NCI-H1092 (cell line): ENCODE measurements at places on chromosomes 7 and 10.

DNA sequence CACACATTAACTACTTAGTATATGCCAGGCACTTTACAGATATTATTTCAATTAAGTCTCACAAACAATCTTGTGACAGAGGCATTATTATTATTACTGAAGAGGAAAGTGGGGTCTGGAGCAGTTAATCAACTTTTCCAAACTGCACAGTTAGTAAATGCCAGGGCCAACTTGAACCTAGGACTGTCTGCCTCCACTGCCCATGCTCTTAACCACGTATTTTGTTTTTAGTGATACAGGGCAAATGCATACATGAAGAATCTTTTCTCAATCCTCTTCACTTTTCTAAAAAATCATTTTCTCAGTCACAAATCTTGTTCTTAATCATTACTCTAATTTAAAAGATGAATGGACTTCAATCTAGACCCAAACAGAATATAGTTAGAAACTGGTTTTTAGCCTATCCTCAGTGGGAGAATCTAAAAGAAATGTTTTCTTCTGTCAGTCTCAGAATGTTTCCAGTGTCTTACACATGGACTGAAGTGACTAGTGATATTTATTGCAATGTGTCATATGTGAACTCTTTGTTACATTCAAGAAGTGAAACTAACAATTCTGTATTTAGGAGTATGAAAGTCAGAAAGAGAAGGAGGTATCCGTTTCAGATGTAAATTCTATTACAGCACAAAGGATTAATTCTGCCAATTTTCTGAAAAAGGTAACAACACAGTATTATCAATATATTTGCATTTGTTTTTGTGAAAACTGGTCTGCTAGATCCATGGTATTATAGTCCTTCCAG lies 55.5 kb upstream of the CCNJ start:
- no peak for DNase-seq

DNA sequence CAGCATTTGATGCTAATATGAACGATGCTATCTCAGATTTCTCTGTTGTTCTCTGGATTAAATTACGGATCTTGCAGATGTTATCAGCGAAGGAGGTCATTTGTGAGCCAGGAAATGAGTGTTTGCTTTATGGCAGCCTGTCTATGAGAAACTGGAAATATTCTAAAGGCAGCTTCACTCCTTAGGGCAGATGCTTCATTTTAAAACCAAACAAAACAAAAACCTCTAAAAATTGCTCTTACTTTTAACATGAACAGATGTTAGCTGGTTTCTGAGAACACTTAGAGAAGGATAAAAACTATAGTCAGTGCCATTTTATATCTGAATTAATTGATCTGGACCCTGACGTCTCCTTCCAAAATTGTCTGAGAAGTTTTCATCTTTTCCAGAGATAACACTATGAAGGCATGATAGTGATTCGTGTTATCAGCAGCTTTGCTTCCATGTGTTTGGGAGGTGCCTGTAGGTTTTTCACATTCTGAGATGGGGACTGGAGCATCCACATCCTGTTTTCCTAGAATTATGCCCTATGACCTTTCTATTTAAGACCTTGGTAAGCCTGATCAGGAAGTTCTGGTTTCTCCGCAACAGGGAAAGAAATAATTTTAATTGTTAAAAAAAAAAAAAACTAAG lies 53.1 kb downstream of the CPED1 start:
- peak; percentile 14 for DNase-seq

DNA sequence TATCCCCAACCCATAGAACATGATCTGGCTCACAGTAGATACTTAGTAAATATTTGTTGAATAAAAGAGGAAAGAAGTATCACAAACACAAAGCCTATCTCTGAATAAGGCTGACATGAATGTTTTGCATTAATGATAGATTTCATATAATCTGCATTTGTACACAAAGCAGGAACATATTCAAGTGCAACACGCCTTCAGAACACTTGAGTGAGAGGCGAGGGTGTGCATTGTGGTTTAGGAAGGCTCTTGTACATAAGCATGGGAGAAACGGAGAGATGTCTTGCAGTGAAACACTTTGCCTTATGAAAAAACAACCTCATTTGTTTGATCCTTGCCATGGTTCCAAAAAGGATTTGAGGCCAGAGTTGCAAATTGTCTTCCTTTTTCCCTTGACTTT lies 14.1 kb upstream of the SFMBT2 start:
- DNase-seq, result no peak

DNA sequence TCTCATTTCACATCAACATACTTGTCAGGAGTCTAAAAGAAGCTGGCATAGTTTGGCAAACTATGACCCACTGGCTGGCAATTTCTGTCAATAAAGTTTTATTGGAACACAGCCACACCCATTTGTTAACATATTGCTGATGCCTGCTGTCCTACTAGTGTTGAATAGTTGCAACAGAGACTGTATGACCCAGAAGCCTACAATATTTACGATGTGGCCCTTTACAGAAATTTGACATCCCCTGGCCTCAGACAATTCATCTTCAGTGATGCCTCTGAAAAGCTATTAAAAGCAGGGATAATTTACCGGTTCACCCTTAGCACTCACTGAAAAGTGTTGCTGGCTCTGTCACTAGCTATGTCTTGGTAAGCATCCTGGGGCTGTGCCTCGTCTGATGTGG lies 155.2 kb downstream of the ARID5B start:
- DNase-seq, result no peak

GRCh38 chr7:23544913-23545354 lies 13.2 kb upstream of the TRA2A start:
- no peak for DNase-seq

- DNase-seq, result no peak
Observed at GRCh38 chr7:20435305-20435704, 104.6 kb downstream of the ITGB8 start.

DNA sequence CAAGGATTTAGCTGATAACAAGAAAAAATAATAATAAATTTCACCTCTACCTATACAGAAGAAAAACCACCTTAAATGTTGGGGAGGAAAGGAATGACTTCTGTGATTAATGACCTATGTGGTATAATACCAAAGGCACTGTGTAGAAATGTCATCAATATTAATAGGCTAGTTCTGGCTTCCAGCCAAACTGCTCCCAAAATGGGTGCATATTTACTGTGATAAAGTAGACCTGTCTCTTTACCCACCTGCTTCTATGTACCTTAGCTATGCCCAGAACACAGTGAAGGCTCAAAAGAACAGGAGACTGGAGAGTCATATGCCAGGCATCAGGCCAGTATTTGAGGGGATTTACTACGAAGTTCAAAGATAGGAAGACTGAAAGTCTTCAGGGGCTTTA lies 76.0 kb downstream of the ATE1 start:
- no peak for DNase-seq

DNA sequence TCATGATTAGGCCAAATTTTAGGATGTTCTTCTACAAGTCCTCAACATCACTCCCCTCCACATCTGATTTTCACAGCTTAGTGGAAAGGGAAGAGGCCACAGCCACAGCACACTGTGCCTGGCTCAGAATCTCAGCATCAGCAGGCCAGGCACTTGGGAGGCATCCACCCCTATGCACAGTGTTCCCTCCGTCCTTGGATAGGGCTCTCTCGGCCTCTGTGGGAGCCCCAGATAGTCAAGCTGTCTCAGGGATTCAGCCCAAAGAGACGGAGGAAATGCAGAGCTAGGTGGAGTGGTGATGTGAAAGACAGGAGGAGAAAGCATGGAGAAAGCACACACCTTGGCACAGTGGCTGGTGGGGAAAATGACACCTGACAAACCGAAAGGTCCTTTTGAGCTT lies 1.3 kb downstream of the RBP4 start:
- no peak for DNase-seq

- DNase-seq, result no peak
Observed at GRCh38 chr7:155973451-155973997, 161.3 kb upstream of the SHH start.

- DNase-seq, result no peak
Observed at GRCh38 chr7:2002561-2003450, 229.9 kb downstream of the MAD1L1 start.

GRCh38 chr7:98618786-98619185 lies 1.7 kb downstream of the NPTX2 start:
- no peak for DNase-seq

DNA sequence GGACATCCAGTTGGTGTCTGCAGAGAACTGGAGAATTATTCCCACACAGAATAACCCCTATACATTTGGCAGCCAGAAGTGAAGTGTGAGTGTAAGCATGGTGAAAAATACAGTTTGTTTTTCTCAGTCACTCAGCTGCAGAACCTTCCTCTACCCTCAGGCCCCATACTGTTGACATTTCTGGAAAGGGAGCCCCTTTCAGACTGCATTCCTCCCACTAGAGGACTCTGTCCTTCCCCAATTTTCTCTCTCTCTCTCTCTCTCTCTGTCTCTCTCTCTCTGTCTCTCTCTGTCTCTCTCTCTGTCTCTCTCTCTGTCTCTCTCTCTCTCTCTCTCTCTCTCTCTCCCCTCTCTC lies 86.8 kb upstream of the STEAP1B start:
- no peak for DNase-seq

GRCh38 chr10:29151005-29151404 lies 137.9 kb upstream of the LYZL1 start:
- DNase-seq, result no peak

DNA sequence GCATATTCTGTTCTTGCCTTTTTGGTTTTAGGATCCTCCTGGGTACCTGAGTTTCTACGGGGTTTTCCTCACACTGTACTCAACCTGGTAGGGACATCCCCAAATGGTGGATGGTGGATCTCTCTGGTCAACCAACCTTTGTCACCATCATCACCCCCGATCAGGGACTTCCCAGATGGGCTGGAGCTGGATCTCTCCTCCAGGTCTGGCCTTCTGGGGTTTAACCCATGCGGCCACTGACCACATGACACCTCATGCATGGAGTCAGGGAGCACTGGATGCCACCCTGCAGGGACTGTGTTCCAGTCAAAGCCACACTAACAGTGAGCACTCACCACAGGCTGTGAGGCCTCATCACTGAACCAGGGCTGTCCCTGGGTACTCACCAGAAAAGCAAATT lies 80.0 kb downstream of the CELF2 start:
- no peak for DNase-seq

DNA sequence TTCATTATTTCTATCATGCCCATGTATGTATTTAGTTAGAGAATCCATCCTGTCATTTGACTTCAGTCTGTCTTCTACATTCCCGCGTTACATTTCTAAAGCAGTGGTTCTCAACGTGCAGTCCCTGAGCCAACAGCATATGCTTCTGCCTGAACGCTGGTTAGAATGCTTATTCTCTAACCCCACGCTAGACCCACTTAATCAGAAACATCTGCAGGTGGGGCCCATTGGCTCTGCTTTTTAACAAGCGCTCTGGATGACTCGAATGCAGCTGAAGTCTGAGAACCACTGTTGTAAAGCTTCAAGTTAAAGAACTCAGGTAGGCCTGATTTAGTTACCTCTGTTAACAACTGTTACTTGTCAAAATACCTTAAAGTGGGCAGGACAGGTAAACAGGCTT lies 38.2 kb downstream of the NEUROD6 start:
- no peak for DNase-seq

DNA sequence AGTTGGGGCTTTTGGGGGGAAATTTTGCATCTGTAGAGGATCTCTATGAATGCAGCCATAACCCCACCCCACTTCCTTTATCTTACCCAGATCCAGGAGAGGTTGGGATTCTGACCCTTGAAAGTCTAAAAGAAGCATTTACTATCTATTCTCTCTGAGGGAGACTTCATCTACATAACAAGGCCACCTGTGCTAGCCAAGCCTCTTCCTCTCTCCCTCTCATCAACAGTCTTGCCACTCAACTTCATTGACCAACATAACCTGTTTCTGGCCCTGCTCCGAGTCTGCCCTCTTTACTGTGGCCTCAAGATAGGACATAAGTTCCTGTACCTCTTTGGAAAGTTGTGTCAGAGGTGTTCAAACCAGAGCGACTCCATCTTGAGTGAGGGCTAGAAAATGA lies 19.4 kb downstream of the TUBAL3 start:
- DNase-seq, result no peak

GRCh38 chr10:89505640-89506275 lies 29.6 kb downstream of the SLC16A12 start:
- DNase-seq, result no peak

DNA sequence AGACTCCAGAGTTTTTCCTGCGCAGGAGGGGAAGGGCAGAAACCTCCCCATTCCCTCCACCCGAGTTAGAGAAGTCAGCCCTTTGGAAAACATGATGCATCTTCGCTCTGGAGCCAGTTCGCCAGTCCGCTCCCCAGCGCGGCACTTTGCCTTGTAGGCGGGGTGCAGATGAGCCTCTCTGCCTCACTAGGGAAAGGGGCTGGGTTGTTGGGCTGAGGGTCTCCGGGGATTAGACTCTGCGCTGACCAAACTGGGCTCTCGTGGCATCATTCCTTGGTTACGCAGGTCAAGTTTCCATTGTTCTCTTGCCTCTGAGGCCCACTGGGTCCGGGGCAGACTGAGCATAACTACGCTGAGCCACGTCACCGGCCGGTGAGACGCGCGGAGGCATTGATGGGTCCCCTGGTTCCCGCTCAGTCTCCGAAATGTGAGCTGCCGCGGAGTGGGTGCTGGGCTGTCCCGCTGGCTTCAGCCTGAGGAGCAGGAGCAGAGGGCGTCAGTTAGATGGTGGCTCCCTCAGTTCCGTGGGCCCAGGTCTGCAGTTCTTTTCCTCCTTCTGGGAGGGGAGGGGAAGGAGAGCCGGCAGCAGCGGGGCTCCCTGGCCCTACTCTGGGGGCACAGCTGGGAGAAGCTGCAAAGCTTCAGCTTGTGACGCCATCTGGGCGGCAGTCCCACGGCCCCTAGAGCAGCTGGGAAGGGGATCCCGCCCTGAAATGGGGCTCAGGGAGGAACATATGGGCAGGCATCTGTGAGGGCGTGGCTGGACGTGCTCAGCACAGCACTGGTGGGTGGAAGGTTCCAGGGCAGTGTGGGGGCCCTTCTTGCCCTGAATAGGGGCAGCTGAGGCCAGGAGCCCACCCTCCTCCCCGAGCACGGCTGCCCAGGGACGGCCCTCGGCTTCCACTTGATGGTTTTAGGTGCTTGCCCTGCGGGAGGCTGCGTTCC lies 121.3 kb upstream of the BTBD16 start:
- DNase-seq, result no peak

DNA sequence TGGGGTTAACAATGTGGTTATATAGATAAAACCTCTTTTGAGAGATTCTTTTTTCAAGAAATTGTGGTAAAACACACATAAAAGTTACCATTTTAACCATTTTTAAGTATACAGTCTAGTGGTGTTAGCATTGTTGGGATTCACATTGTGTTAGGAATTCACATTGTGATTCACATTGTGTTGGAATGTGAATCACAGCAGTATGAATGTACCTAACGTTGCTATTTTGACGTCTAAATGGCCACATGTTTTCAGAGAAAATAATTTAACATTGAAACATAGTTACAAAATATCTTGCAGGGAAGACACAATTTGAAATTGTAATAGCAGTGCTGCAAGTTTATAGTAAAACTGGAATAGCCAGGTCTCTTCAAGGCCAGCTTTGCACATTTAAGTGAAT lies 129.0 kb downstream of the BICC1 start:
- no peak for DNase-seq

DNA sequence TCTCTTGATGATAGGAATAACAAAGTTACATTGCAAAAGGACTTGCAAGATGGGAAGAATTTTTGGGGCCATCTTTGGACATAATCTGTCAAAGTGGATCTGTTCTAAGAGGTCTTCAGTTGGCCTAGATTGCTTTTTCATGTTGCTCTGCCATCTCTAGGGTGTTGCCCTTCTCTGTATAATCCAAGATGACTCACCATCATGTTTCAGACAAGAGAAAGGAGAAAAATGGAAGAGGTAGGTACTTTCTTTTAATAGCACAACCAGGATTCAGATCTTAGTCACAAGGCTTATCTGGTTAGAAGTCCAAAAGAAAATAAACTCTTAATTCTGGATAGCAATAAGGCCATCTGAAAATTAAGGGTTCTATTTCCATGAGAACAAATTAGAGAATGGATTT lies 38.7 kb upstream of the FOXP2 start:
- DNase-seq, result no peak
